Glutamatergic neuron (in vitro differentiated cells): ENCODE measurements at places on chromosomes 16 and 17. TPM values are rescaled to one million over a fixed set of nuclear protein-coding genes. Genes with fewer than 3 reads are reported as not detected.

The SOST gene
- not detected for total RNA-seq

The TAC4 gene
- total RNA-seq, result not detected

The AOC2 gene
- 6.1 TPM for total RNA-seq

The ALOX12 gene
- total RNA-seq, result not detected

- DNase-seq, result no peak
Observed at GRCh38 chr16:19689342-19689741, 28.7 kb downstream of the KNOP1 start.

DNA sequence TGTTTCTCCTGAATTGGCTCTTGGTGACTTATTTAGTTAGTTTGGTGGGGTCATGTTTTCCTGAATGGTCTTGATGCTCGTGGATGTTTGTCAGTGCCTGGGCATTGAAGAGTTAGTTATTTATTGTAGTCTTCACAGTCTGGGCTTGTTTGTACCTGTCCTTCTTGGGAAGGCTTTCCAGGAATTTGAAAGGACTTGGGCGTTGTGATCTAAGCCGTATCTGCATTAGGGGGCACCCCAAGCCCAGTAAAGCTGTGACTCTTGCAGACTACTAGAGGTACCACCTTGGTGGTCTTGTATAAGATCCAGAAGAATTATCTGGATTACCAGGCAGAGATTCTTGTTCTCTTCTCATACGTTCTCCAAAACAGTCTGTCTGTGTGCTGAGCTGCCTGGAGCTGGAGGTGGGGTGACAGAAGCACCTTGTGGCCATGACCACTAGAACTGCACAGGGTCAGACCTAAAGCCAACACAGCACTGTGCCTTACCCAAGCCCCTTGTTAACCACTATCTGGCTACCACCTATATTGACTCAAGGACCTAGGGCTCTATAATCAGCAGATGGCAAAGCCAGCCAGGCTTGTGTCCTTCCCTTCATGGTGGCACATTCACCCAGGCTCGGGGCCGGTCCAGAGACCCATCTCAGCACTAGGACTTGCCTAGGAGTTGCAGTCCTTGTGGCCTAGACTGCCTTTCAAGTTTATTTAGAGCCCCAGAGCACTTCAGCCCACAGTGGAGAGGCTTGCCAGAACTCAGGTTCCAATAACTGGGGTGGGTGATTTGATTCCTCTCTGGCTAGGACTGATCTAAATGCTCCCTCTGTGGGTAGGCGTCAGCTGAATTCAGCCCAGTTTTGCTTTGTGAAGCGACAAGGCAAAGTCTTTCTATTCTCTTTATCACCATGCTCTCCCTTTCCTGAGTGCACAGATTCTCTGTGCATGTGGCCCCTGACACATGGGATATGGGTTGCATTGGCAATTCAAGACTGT lies 11.0 kb downstream of the RNF135 start:
- DNase-seq, result no peak

DNA sequence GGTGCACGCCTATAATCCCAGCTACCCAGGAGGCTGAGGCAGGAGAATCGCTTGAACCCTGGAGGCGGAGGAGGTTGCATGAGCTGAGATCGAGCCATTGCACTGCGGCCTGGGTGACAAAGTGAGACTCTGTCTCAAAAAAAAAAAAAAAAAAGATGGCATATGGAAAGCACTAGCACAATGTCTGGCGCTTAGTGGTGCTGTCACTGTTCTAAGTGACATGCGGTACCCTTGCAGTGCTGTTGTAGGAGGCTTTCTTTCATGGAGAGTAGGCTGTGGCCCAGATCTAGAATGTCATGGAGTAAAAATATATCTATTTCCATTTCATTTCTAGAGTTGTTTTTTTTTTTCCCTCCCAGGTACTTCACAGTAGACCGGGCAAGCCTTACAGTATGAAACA lies 14.6 kb upstream of the METTL9 start:
- DNase-seq, result no peak

- DNase-seq, result no peak
Observed at GRCh38 chr17:66152756-66153155, 39.2 kb downstream of the CEP112 start.

DNA sequence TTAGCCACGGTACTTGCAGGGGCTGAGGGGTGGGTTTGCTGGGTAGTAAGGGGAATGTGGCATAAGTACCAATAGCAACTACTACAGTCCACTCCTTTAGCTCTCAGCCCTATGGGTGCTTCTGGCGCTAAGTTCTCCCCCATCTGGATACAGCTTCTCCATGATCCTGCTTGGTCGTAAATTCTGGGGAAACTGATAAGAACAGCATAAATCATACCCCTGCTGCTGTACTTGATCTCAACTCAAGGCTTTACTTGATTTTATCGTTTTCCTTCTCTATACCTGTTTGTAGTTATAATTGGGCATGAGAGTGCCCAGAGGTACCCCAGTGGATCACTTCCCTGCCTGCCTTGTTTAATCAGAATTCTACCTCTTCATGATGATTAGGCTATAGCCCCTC lies 331.4 kb downstream of the PMP22 start:
- DNase-seq, result no peak

GRCh38 chr16:69894676-69895075 lies 56.5 kb upstream of the CLEC18A start:
- DNase-seq, result no peak
